Activated CD4-positive, alpha-beta memory T cell treated with anti-CD3 and anti-CD28 coated beads, Interleukin-2, amount 10 ng/mL, durations not matched to agents 7 days and 5 days (primary cell): ENCODE measurements at places on chromosomes 1 and 21. TPM values are rescaled to one million over a fixed set of nuclear protein-coding genes. Genes with fewer than 3 reads are reported as not detected.

Gene ENAH
- total RNA-seq = not detected

Gene MRPS14
- 34.1 TPM for total RNA-seq

DNA sequence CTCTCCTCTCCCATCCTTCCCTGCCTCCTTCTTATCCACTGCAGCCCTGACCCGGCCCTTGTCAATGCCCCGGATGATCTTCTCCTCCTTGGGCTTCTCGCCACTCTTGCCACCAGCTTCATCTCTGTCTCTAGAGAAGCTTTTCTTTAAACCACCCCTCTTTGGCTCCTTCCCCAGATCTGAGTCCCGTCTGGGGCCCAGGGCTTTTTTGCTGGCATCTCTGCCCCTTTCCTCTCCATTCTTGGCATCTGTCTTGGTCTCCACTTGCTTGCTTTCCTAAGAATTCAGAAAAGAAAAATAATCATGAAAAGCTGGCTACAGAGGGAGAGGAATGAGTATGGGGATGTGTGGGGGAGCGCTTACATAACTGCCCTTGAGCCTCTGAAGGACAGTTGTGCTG is 11.8 kb downstream of the SHISA4 start:
- no peak overlapping the region for H3K4me3 ChIP-seq
- H3K4me1 ChIP-seq = peaks cover 18% of the 10 kb centered on the region
- DNase-seq = no peak
- H3K36me3 ChIP-seq = no peaks in the 10 kb centered on the region

GRCh38 chr21:36211660-36212512 is 55.3 kb downstream of the DOP1B start:
- H3K36me3 ChIP-seq = peaks cover 33% of the 10 kb centered on the region
- no peak overlapping the region for H3K4me3 ChIP-seq

DNA sequence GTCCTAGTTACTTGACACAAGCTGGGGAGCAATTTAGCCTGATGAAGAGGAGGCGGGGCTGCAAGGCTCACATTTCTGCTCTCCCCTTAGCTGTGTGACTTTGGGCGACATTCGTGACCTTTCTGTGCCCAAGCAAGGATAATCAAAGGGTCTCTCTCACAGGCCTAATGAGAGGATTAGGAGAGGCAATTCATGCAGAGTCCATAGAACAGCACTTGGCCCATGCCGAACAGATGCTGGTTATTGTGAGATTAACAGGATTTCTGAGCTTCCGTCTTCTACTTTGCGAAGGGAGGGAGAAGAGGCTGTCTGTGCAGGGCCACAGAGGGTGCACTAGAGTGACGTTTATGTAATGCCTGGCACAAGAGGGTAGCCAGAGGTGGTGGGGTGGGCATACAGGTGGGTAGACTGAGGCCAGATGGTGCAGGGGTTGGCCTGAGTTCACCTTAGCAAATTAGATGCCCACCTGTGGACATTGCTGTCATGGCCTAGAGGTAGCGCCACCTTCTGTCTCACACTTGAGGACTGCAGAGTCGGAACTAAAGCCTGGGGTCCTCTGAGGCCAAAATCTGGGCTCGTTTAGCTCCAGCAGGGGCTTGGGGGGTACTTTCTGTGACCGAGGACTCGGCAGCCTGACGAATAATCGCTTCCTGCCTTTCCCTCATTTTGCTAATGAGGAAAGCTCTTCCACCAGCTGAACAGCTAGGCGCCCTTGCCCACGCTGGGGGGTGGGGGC is 18.6 kb downstream of the ACTL8 start:
- H3K36me3 ChIP-seq = no peaks in the 10 kb centered on the region
- no peak overlapping the region for H3K4me3 ChIP-seq
- H3K27ac ChIP-seq = no peak overlapping the region
- DNase-seq = no peak
- H3K27me3 ChIP-seq = no peaks in the 10 kb centered on the region

DNA sequence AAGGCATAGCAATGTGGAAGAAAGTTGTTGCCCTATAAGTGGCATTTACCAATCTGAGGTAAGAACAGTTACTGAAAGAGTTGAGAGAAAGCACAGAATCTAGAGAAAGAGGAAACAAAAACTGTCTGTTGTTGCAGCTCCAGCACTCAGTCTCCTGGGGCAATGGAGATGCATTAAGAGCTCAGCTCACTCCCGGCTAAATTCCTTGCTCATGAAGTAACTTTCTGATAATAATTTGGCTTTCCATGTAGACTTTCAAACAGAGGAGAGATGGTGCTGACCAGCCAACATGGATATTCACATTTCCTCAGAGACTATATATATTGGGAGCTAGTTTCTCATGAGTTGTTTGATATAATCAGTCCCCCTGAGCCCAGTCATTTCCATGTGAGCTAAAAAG is 135.3 kb downstream of the GDAP2 start:
- H3K4me3 ChIP-seq = no peak overlapping the region
- H3K27ac ChIP-seq = no peak overlapping the region
- peaks cover 3% of the 10 kb centered on the region for H3K27me3 ChIP-seq
- no peaks in the 10 kb centered on the region for H3K36me3 ChIP-seq
- no peaks in the 10 kb centered on the region for H3K4me1 ChIP-seq
- no peak for DNase-seq

DNA sequence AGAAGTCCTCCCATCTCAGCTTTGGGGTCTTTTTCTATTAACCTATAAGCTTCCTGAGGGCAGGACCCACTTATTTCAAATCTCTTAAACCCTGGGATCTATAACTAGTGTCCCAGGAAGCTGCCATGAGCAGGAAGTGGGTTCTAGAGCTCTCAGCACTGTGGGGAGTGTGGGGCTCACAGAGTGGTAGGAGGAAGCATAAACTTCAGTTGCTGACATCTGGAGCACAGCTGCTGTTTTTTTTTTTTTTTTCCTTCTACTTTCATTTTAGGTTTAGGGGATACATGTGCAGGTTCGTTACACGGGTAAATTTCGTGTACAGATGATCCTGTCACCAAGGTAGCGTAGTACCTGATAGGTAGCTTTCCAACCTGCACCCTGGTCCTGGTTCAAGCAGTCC is 59.3 kb downstream of the AK4 start:
- peaks cover 19% of the 10 kb centered on the region for H3K4me1 ChIP-seq
- H3K4me3 ChIP-seq = no peak overlapping the region
- H3K36me3 ChIP-seq = no peaks in the 10 kb centered on the region
- no peak for DNase-seq
- H3K27ac ChIP-seq = no peak overlapping the region
- no peaks in the 10 kb centered on the region for H3K27me3 ChIP-seq

DNA sequence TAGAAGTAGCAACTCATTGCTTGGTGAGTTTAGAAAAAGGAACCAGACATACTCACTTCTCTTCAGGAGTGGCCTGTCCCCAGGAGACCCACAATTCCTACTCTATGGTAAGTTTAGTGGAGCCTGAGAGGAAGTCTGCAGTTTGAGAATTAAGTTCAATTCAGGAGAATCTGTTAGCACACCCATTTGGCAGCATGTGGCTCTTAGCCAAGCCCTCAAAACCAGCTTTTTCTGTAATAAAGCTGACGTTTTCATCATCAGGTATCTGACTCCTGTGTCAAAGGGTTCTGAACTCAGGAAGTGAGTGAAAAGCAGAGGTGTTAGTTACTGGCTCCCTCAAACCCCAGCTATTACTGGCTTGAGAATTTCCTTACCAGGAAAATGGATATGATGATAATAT is 20.4 kb upstream of the RGS16 start:
- H3K36me3 ChIP-seq = peaks cover 6% of the 10 kb centered on the region
- no peak for DNase-seq
- H3K4me1 ChIP-seq = peaks cover 44% of the 10 kb centered on the region
- H3K27me3 ChIP-seq = peaks cover 18% of the 10 kb centered on the region
- H3K4me3 ChIP-seq = no peak overlapping the region

- no peaks in the 10 kb centered on the region for H3K4me1 ChIP-seq
- H3K36me3 ChIP-seq = no peaks in the 10 kb centered on the region
- no peak overlapping the region for H3K4me3 ChIP-seq
- no peak overlapping the region for H3K27ac ChIP-seq
These were observed 113.8 kb upstream of the DNAH14 start for GRCh38 chr1:224815647-224816046.

Gene PTPRU
- 0.68 TPM for total RNA-seq

- no peak overlapping the region for H3K27ac ChIP-seq
- no peaks in the 10 kb centered on the region for H3K27me3 ChIP-seq
- no peak overlapping the region for H3K4me3 ChIP-seq
- peaks cover 5% of the 10 kb centered on the region for H3K4me1 ChIP-seq
- DNase-seq = no peak
These were observed 420.3 kb downstream of the NPHP4 start for GRCh38 chr1:5571861-5572401.

GRCh38 chr1:15523104-15524020 is 653 bp downstream of the CASP9 start:
- peak overlapping the region; percentile 88 for H3K4me3 ChIP-seq
- H3K27me3 ChIP-seq = no peaks in the 10 kb centered on the region
- DNase-seq = peak; percentile 11
- peak overlapping the region; percentile 95 for H3K27ac ChIP-seq
- H3K4me1 ChIP-seq = peaks cover 60% of the 10 kb centered on the region

Gene SIM2
- 0.68 TPM for total RNA-seq

Gene OLFM3
- total RNA-seq = not detected

GRCh38 chr1:221089273-221089672 is 210.0 kb downstream of the HLX start:
- no peak overlapping the region for H3K4me3 ChIP-seq
- DNase-seq = no peak
- no peak overlapping the region for H3K27ac ChIP-seq
- H3K27me3 ChIP-seq = no peaks in the 10 kb centered on the region
- no peaks in the 10 kb centered on the region for H3K36me3 ChIP-seq

Gene ITSN1
- total RNA-seq = 2.7 TPM

- no peak for DNase-seq
- H3K27me3 ChIP-seq = no peaks in the 10 kb centered on the region
- no peak overlapping the region for H3K27ac ChIP-seq
- H3K4me1 ChIP-seq = peaks cover 68% of the 10 kb centered on the region
- H3K36me3 ChIP-seq = peaks cover 16% of the 10 kb centered on the region
These were observed 53.5 kb upstream of the S1PR1 start for GRCh38 chr1:101183388-101183699.

DNA sequence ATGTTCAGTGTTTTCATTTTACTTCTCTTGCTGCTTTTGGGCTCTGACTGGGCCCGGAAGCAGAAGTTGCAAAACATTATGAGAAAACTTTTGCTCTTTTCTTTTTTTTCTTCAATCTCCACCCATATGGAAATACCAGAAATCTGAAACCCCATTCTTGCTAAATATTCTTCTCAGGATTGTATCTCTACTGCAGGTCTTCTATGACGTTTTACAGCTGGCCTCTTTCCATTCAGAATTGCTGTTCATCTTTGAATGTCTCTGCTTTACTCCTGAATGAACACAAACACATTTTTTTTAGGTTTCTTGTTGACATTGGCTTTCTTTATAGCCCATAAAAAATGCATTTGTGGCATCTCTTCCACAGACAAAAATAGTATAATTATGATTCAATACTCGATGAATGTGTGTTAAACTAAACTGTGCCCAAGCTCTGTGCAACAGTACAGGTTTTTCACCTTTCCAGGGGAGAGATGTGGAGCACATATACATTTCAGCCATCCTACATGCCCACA is 18.8 kb downstream of the PTPRC start:
- H3K4me1 ChIP-seq = peaks cover 71% of the 10 kb centered on the region
- no peaks in the 10 kb centered on the region for H3K27me3 ChIP-seq
- peak overlapping the region; percentile 81 for H3K27ac ChIP-seq
- DNase-seq = no peak

Gene FCGR3B
- not detected for total RNA-seq

DNA sequence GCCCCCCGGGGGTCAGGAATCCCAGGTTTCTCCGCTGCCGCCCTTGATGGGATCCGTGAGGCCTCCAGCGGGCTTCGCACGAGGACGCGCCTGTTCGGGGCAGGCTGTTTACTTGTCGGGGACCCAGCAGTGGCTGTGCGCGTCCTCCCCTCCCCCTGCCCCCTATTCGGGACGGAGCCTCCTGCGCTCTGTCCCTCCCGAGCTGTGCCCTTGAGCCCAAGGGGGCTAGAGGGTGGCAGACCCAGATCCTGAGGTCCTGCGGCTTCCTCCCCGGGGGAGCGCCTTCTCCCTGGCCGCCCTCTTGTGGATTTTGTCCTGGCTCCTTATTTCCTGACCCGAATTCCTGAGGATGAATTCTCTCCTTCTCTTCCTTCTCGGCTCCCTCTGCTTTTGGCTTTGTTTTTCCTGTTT is 38.4 kb downstream of the PIK3CD start:
- H3K4me3 ChIP-seq = peak overlapping the region; percentile 72
- H3K36me3 ChIP-seq = peaks cover 53% of the 10 kb centered on the region
- H3K4me1 ChIP-seq = peaks cover 63% of the 10 kb centered on the region
- peak overlapping the region; percentile 29 for H3K27ac ChIP-seq

Gene TEX38
- total RNA-seq = not detected

GRCh38 chr1:89640440-89640839 is 7.5 kb downstream of the LRRC8C start:
- no peak overlapping the region for H3K4me3 ChIP-seq
- H3K27ac ChIP-seq = no peak overlapping the region
- peaks cover 69% of the 10 kb centered on the region for H3K4me1 ChIP-seq
- no peaks in the 10 kb centered on the region for H3K27me3 ChIP-seq

- H3K36me3 ChIP-seq = peaks cover 9% of the 10 kb centered on the region
- DNase-seq = no peak
- no peak overlapping the region for H3K27ac ChIP-seq
These were observed 29.2 kb downstream of the ARID4B start for GRCh38 chr1:235298758-235299157.

DNA sequence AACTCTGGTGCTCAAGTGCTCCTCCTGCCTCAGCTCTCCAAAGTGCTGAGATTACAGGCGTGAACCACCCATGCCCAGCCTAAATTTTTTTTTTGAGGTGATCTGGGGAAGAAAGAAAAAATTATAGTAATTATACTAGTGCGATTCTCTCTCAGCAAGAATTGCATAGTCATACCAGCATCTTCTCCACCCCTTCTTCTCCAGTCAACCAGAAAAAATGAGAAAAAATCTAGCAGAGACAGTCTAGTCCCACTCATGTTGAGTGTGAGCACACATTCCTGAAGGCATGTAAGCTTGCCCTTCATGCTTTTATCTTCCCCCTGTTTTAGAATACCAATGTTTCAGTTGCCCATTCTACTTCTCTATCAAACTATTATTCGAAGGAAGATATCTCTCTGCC is 207.6 kb downstream of the S1PR1 start:
- no peak overlapping the region for H3K27ac ChIP-seq
- peaks cover 14% of the 10 kb centered on the region for H3K27me3 ChIP-seq
- DNase-seq = no peak
- no peak overlapping the region for H3K4me3 ChIP-seq
- H3K4me1 ChIP-seq = no peaks in the 10 kb centered on the region
- H3K36me3 ChIP-seq = no peaks in the 10 kb centered on the region

GRCh38 chr1:13478692-13479091 is 35.1 kb downstream of the LRRC38 start:
- DNase-seq = no peak
- H3K36me3 ChIP-seq = no peaks in the 10 kb centered on the region
- H3K4me3 ChIP-seq = no peak overlapping the region

Gene SMYD3
- 15.5 TPM for total RNA-seq
